ENCODE measurements at places on chromosomes 6 and 20.

GRCh38 chr6:113427617-113428016 is 429.5 kb upstream of the MARCKS start:
- no peak for DNase-seq

DNA sequence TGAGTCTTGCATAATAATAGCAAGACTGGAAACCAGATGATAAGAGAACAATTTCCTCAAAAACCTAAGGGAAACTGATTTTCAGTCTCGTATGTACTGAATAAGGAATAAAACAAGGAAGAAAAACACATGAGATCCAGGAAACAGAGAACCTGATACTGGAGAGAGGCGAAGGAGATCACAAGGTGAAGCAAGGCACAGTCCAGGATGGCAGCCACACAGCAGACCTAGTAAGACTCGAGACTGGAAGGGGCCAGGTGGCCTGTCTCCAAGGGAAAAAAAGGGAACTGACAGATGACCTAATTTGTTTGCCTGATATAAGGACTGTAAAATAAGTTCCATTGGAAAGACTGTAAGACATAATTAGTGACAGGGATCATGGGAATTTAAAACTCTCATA is 71.1 kb downstream of the TASP1 start:
- DNase-seq: peak; percentile 19

DNA sequence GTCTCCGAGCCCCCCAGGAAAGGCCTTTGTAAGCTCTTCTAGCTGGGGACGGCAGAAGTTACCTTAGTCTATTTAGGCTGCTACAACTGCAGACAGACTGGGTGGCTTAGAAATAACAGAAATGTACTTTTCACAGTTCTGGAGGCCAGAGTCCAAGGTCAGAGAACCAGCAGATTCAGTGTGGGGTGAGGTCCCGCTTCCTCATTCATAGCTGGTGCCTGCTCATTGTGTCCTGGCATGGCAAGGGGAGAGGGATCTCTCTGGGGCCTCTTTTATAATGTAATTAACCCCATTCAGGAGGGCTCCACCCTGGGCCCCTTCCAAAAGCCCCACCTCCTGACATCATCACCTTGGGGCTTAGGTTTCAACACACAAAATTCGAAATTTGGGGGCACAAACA is 315.1 kb downstream of the CDH4 start:
- no peak for DNase-seq

DNA sequence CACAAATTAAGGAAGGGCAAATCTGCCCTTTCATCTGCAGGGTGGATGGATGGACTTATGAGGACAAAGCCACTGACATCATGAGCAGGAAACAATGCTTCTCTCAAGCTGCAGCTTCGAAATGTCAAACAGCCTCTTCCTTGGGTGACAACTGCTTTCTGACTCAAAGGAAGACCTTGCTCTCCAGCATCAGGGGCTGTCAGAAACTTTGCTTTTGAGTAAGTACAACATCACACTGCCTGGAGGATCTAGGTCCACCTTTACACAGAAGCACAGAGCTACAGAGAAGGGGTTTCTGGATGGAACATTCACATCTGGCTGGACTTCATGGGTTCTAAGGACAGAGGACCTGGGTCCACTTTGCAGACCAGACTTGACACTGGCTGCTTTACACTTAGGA is 5.9 kb downstream of the CST1 start:
- DNase-seq: no peak

GRCh38 chr6:28727559-28728211 is 196.1 kb downstream of the TRIM27 start:
- peak; percentile 69 for DNase-seq
